NCI-H2171 (cell line): ENCODE measurements at places on chromosomes 6 and 20.

GRCh38 chr20:15612769-15613168 is 960.5 kb downstream of the KIF16B start:
- no peak for DNase-seq

DNA sequence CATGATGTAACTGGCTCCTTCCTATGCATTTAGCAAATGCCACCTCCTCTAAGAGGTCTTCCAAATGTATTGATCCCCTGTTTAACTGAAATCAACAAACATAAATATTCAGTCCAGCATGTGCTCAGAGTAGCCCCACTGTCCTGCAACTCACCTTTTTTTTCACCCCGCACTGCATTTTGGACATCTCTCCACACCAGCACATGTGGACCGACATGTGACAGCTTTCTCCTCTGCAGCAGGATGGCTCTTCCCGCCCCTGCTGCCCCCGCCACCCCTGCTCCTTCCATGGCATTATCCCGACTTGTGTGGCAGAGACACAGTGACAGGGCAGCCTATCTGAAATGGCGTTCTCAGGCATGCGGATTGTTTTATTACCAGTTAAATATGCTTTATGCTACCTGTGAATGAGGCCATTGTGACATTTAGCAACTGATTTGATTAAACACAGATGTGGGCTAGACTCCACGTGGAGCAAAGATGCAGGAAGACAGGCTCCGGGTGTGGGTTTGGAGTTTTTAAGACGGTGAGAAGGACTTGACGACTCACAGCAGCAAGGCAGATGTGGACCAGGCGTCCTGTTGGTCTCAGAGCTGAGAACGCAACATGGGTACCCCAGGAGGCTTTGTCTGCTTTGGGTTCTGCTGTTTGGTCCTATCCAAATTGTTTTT is 161.2 kb downstream of the EYA2 start:
- no peak for DNase-seq

GRCh38 chr6:158688860-158689259 is 39.0 kb downstream of the SYTL3 start:
- DNase-seq, result no peak

DNA sequence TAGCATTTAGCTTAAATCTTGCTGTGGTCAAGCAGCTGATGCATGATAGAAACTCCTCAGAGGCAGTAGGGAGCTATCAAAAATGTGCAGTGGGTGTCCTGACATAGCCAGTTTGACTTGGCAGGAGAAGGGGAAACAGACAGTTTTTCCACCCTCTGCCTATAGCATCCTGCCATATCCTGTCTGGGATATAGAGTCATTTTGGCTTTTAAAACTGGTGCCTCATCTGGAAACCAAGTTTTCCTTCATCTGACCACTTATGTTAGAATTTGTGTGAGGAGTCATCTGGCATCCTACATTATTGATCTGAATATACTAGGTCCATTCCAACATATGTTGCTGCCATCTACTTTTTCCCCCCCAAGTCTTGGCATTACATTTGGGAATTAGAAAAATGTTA is 284.1 kb downstream of the CD109 start:
- DNase-seq, result no peak

DNA sequence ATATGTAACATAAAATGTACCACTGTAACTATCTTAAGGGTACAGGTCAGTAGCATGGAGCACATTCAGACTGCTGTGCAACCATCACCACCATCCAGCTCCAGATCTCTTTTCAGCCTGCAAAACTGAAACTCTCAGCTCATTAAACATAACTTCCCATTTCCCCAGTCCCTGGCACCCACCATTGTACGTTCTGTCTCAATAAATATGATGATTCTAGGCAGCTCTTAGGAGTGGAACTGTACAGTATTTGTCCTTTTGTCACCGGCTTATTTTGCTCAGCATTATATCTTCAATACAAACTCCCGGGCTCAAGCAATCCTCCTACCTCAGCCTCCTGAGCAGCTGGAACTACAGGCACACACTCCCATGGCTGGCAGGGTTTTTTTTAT is 1.5 kb downstream of the ZC3H12D start:
- no peak for DNase-seq

DNA sequence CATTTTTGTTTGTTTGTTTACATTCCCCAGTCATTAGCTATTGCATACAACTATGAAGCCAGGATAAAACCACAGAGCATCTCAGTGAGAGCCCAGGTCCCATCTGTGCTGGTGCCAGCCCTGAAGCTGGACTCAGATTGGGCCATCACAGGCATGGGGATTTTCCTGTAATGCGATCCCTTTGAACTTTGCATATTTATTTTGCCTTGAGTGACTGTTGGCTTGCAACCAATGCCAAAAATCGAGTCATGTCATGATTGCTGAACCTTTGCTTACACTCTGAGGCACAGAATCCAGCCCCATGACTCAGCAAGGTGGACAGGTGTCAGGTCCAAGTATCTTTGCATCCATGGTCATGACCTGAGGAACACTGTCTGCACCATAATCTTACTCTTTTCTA is 46.2 kb upstream of the GGTLC1 start:
- DNase-seq, result peak; percentile 19

- DNase-seq, result no peak
Observed at GRCh38 chr6:113047932-113048331, 700.8 kb downstream of the RFPL4B start.

DNA sequence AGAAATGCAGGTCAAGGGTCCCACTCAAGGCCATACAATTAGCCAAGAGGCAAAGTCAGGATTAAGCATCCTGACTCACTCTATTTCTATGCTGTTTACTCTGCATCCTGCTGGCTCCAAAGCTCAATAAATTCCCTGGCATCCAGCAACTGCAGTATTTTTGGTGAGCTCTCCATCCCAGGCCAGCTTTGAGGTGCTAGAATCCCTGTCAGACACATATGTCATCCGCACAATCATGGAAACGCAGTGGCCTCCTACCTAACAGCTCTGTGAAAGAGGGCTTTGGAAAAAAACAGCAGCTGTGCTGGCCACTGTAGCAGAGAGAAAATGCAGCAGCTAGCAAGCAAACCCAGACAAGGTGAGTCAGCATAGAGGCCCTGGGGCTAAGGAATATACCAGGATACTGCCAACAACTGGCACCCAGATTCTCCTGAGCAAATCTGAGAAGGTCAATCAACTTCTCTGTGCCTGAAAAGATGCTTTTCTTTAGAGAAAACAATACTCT is 58.4 kb downstream of the ANKEF1 start:
- DNase-seq, result no peak

DNA sequence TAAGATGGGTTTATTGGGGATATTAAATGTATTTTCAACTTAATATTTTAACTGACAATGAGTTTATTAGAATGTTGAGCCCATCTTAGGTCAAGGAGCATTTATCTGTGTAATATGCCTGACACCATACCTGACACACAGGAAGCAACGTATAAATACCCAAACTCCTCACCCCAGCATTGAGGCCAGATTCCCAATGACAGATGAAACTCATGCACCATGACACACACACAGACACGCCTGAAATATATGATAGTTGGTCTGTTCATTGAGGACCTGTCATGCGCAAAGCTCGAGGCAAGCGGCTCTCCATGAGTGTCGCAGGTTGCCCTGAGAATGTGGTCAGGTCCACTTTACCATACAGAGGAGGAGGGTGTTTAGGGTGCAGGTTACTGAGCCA is 64.1 kb downstream of the GFOD1 start:
- no peak for DNase-seq
